ENCODE measurements at places on chromosomes 13 and 19. TPM values are rescaled to one million over a fixed set of nuclear protein-coding genes. Genes with fewer than 3 reads are reported as not detected.

Gene CYP4F11
- total RNA-seq = not detected

Gene ACER1
- total RNA-seq = not detected

Gene PRODH2
- 0.64 TPM for total RNA-seq

Gene KLF1
- not detected for total RNA-seq

Gene RNF17
- not detected for total RNA-seq

Gene OR7D2
- not detected for total RNA-seq

Measured in glutamatergic neuron (in vitro differentiated cells).